ENCODE measurements at places on chromosomes 5 and 9.

DNA sequence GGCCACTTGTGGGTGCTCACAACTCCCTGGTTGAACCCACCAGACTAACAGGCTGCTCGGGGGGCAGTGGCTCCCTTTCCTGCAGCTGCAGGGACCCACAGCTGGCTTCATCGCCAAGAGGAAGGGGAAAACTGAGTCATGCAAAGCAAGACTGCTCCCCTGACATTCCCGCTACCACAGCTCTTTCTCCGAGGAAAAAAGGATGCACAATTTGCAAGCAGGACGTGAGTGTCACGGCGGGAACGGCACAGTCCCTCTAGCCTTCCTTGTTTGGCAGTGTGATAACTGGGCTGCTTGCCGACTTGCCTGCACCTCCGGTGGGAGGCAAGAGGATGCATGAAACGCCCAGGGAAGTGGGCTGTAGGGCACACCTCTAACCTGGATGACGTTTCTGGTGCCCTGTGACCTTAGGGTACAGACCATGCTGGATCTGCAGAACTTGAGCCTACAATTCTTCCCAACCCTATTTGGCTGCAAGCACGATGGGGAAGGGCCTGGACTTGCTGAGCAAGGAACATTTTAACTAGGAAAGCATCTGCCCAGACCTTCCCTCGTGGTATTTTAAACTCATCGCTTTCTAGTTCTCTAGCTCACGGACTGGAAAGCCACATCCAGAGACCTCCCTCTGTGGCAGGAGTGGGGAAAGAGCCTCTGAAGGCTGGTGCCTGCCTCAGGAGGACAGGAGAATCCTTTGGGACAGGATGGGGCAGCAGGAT lies 7.8 kb downstream of the SH3PXD2B start:
- no peak for DNase-seq

DNA sequence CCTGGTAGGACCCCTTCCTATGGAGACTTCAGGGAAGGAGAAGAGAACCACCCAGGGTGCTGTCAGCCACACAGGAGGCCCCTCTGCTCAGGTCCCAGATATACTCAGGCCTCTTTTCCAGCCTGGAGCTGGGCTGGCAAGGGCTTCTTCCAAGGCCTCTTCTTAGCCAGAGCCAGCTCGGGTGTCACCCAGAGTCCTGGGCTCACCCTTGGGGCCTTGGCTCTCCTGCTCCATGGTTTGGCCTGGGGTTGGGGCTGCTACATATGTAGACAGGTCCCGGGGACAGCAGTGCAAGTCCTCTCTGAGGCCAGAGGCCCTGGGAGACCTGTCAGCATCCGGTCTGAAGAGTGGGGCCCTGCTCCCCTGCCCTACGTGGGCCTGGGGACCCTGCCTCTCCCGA lies 22.8 kb downstream of the PAEP start:
- DNase-seq: no peak

DNA sequence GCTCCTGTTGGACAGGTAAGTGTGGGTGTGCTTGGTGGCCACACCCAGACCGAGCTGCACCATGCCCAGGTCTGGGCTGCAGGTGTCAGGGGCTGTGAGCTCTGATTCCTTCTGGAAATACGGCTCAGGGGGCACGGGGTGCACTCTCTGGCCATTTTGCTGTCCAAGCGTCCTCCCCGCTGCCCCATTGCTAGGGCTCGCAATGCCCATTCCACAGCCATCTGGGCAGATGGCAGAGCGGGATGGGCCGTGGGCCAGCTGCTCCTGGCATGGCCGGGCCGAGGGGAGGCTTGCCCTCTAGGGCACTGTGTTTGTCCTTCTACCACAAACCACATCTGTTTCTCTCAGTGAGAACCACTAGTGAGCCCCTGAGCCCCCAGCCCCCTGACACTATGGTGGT lies 67.9 kb upstream of the RXRA start:
- no peak for DNase-seq

DNA sequence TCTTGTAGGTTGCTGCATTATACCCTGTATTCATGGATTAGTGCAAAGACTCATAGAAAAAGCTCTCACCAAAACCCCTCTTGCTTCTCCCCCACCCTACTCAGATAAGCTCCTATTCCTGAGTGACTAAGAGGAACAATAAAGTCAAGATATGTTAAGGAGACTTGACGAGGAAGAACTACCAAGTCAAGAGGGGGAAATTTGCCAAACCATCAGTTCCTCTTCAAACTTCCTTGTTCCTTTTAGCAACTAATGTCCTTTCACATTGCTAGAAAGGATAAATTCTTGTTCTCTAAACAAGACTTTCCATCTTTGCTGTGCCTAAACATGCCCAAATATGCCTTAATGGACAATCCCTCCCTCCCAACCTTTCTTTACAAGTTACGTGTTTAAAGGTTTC lies 27.0 kb downstream of the CNOT8 start:
- no peak for DNase-seq

GRCh38 chr5:33080287-33080686 lies 360.5 kb upstream of the TARS1 start:
- DNase-seq: no peak

DNA sequence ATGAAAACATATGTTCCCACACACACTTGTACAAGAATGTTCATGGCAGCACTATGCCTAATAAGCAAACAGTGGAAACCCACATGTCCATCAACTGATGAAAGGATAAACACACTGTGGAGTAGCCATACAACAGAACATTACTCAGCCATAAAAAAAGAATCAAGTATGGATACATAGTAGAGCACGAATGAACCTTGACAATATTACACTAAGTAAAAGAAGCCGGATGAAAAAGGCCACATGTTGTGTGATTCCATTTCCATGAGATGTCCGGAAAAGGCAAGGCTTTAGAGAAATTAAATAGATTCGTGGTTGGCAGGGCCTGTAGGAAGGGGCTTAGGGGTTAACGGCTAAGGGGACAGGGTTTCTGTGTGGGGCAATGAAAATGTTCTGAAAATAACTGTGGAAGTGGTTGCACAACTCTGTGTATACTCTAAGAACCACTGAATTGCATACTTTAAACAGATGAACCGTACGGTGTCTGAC lies 51.4 kb downstream of the COL23A1 start:
- DNase-seq: no peak

- DNase-seq: no peak
Measured at GRCh38 chr5:140336388-140336787, 10.0 kb downstream of the HBEGF start.

GRCh38 chr9:17315341-17315740 lies 180.5 kb downstream of the CNTLN start:
- no peak for DNase-seq

- DNase-seq: no peak
Measured at GRCh38 chr9:110257097-110257841, 962 bp upstream of the TXN start.

- DNase-seq: no peak
Measured at GRCh38 chr5:31413030-31413812, 118.7 kb downstream of the DROSHA start.
